ENCODE measurements at places on chromosomes 2 and 18.

- no peak for DNase-seq
Measured at GRCh38 chr2:161044921-161045320, 115.3 kb upstream of the TANK start.

DNA sequence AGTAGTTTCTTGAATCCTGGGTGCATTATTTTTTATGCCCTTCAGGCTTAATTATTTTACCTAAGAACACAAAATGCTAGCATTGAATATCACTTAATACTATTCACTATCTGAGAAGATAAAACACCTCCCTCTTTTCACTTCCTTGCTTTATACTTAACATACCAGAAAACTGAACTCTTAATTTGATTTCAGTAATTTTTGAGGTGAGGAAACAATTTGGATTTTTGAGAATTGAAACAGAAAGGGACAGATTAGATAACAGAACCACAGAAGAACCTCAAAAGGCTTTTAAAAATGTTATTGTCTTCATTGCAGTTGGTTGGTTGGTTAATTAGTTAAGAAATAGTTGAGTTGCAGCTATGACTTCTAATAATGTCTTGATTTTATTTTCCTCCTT is 69.5 kb downstream of the GPD2 start:
- no peak for DNase-seq

DNA sequence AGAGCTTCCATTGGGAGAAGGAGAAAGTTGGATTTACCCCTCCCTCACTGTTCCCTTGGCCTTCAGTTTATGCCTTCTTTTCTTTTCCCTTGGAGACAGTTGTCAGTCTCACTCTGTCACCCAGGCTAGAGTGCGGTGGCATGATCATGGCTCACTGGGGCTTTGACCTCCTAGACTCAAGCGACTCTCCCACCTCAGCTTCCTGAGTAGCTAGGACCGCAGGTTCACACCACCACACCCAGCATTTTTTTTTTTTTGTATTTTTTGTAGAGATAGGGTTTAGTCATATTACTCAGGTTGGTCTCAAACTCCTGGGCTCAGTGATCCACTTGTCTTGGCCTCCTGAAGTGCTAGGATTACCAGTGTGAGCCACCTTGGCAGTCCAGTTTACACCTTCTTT is 49.9 kb downstream of the SLC9A4 start:
- no peak for DNase-seq

DNA sequence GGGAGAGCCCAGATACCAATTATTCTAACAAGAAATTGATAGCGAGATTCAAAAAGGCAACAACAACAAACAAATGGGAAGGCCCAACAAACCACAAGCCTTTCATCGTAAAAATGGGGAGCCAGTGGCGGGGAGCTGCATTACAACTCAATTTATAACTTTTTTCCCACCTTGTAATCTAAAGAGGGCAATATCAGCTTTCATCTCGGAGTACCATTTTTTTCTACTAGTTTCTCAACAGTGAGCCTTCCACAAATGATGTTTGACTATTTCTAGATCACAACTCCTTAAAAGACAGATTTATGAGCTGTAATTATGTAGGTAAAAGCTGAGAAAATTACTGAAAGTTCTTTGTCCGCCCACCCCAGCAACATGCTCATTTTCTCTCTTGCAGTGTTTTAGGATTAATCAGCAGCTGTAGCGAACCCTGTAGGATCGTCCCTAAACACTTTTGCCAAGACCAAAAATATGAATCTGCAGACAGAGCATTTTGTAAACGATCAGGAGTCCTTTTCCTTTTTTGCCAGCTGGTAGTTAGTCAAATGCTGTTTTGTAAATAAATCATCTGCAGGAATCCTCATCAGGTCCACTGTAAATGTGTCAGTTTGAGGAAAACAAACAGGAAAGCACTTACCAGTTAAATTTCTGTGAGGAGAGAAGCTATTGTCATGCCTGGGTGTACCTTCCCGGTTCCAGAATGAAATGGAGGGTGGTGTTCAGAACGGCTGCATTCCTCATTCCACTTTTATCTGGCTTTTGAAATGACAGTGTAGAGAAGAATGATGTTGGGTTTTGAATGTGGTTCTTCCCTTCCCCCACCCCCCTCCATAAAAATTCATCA is 53.2 kb downstream of the EEF1B2 start:
- no peak for DNase-seq

GRCh38 chr2:188664416-188664815 is 309.8 kb upstream of the COL3A1 start:
- DNase-seq: no peak

- no peak for DNase-seq
Measured at GRCh38 chr18:2146754-2147153, 424.6 kb downstream of the METTL4 start.

DNA sequence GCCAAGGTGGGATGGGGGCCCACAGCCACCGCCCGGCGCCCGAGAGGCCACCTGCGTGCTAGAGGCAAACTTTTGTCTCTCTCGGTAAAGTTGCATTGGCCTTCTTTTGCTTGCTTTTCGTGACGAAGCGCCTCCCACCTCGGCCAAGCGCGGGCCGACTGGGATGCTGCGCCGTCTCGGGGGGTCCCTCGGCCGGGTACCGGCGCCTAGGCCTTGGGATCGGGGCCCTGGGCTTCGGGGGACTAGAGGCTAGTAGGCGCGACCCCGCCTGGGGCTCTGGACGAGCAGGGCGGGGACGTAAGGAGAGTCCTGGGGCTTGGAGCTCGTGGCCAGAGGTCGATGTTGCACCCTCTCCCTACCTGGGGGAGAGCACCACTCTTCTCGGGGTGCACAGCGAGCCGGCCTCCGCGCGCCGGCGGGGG is 545 bp downstream of the GLI2 start:
- no peak for DNase-seq

- DNase-seq: no peak
Measured at GRCh38 chr2:5093056-5093455, 599.1 kb upstream of the SOX11 start.

DNA sequence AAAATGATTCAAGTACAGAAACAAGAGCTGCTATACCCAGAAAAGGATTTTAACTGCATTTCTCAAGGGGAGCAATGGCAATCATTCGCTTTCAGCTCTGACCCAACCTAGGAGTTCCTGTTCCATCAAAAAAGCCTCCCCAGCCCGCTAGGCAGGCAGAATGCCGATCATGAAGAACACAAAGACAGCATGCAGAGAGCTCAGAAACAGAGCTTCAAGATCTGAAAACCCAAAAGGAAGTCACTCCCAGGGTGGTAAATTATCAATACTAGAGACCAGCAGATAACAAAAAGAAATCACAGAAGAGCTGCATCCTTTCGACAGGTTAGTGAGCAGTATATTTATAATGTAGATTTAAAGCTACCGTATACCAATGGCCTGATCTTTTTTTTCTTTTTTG is 84.8 kb upstream of the CRIM1 start:
- no peak for DNase-seq

DNA sequence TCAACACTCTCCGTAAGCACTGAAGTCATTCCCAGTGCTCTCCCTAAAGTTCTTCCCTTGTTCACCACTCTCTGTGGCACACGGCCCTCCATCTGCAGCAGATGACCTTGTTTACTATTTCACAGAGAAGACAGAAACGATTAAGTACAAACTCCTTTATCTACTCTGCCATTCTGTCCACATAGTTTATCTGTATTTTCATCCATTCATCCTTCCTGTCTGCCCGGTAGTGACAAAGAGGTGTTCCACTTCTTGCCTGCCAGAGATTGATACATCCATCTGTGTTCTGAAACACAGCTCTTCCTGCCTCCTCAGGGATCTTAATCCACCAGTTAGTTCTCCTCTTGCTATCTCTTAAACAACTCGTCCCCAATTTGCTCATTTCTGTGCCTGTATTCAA is 77.9 kb upstream of the CD226 start:
- DNase-seq: no peak

DNA sequence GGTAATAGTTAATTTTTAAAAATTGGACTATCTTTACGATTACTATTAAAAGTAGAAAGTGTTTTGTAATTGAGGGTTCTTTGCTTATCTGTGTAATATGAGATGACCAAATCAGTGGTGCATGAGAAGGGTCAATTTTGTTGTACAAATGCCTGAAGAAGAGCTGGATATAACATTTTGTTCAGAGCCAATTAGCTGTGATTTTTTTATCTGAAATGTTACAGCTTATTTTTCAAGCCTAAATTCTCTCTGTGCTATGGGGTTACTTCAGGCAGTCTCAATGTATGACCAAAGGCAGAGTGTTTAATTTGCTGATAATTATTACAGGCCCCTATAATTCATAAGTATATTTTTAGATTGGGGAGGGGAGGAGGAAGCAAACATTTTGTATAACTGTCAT is 41.8 kb downstream of the OTX1 start:
- DNase-seq: no peak

GRCh38 chr18:23071285-23071684 is 64.0 kb upstream of the CABLES1 start:
- no peak for DNase-seq
